Thyroid gland (tissue), 4 donors: ENCODE measurements at places on chromosomes 1 and 21. TPM values are rescaled to one million over a fixed set of nuclear protein-coding genes. Genes with fewer than 3 reads are reported as not detected.

The PCAT6 gene
- not detected for total RNA-seq

The SLC25A33 gene
- 13.7 TPM for total RNA-seq

The EXO1 gene
- 0.94 TPM for total RNA-seq

The PLD5 gene
- total RNA-seq = not detected

The HTR1D gene
- not detected for total RNA-seq

The SERTAD4 gene
- 3.5 TPM for total RNA-seq

The RXFP4 gene
- total RNA-seq = not detected

The PGBD5 gene
- total RNA-seq = 4.2 TPM

The LRRC71 gene
- total RNA-seq = not detected

The GABRD gene
- total RNA-seq = not detected

The AP4B1 gene
- total RNA-seq = 13.3 TPM

The CAPN2 gene
- 145 TPM for total RNA-seq

The RNASEL gene
- total RNA-seq = 12.3 TPM

The PITHD1 gene
- 55.3 TPM for total RNA-seq
